Head of caudate nucleus (tissue), 42 donors: ENCODE measurements at places on chromosomes 1 and 21.

- DNase-seq = peak; percentile 44
Measured at GRCh38 chr1:6614019-6614928, 743 bp downstream of the PHF13 start.

DNA sequence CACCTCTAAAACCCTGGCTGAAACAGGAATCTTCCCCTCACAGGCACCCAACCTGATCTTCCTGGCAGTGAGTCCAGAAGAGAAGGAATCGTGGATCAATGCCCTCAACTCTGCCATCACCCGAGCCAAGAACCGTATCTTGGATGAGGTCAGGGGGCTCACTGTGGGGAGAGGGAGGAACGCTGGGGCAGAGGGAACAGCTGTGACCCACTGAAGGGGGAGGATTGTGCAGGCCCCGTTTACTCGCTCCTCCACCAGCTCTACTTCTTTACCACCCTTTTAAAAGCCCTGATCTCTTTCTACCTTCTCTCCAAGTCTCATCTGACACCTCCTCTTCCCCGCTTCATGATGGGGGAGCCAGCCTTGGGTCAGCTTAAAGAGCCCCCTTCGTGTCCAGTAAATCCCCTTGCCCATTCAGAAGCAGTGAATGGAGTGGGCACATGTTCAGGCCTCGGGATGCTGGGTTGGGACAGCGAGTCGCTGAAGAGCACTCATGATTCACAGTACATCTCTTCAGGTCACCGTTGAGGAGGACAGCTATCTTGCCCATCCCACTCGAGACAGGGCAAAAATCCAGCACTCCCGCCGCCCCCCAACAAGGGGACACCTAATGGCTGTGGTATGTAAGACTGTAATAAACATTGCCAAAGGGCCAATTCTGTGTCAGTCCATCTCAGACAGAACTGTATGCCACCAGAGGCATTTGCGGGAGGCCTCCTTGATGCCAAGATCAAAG is 7.3 kb downstream of the PLEKHO1 start:
- no peak for DNase-seq

GRCh38 chr1:204232526-204232925 is 18.7 kb upstream of the GOLT1A start:
- DNase-seq = no peak

DNA sequence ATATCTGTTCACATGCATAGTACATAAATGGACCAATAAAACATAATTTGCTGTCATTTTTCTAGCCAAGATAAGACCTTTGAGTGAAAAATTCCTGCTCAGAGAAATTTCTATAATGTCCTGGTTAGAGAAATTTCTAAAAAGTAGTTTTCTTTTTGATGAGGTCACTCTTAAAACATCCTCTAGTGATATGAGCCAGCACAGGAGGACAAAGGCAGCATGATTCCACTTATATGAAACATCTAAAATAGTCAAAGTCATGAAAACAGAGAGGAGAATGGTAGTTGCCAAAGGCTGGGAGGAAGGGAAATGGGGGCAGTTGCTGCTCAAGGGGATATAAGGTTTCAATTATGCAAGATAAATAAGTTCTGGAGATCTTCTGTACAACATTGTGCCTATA is 239.4 kb downstream of the BACH1 start:
- no peak for DNase-seq

GRCh38 chr1:222927031-222927430 is 112.2 kb downstream of the DISP1 start:
- no peak for DNase-seq

- DNase-seq = no peak
Measured at GRCh38 chr1:84653130-84653677, 37.1 kb downstream of the SSX2IP start.

- no peak for DNase-seq
Measured at GRCh38 chr1:89023026-89023425, 360 bp upstream of the GBP3 start.

DNA sequence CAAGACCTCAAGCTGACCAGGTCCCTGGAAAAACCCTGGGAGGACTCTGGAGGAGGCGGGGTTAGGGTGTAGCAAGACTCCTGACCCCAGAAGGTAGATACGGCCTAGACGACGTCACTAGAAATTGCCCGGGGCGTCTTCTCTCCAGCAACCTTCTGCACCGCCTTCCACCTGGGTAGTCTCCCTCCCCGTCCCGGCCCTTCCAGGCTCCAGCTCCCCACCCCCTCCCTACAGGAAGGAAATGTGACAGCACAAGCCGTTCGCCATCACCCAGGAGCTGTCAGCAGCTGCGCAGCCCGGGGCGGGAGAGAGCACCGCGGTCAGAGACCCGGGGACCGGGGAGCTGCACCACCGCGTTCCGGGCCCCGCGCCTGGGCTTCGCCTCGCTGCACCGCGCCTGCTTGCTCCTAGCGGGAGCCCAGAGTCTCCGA is 20.0 kb downstream of the SERTAD4 start:
- no peak for DNase-seq

DNA sequence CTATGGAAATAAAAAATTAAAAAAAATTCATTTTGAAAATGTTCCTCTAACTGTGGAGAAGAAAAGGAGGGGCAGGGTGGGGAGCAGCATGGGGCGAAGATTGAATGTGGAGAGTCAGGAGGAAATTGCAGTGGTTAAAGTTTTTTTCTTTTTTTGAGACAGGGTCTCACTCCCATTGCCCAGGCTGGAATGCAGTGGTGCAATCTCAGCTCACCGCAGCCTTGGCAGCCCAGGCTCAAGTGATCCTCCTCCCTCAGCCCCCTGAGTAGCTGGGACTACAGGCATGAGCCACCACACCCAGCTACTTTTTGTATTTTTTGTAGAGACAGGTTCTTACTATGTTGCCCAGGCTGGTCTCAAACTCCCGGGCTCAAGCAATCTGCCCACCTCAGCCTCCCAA is 67.6 kb downstream of the ADSS2 start:
- no peak for DNase-seq

- no peak for DNase-seq
Measured at GRCh38 chr1:154193821-154194220, 1.9 kb upstream of the TPM3 start.

GRCh38 chr1:27590917-27591508 is 12.9 kb downstream of the AHDC1 start:
- DNase-seq = no peak

- DNase-seq = no peak
Measured at GRCh38 chr1:171313319-171313834, 606 bp upstream of the FMO4 start.

DNA sequence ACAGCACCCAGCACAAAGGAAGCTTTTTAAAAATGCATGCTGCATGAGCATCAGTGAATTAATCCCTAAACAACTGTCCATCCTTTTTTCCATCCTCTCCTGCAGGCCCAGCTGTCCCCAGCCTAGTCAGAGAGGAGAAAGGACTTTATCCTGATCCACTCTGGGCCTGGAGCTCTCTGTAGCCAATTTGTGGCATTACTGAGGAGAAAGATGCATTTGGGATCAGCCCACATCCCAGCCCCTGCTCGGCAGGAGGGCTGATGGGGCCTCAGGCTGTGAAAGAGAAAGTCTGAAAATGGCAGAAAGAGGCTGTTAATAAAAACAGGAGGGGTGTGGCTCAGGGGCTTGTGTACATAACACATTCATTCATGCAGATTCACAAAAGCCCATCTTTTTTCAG is 37.5 kb upstream of the ATP2B4 start:
- no peak for DNase-seq

DNA sequence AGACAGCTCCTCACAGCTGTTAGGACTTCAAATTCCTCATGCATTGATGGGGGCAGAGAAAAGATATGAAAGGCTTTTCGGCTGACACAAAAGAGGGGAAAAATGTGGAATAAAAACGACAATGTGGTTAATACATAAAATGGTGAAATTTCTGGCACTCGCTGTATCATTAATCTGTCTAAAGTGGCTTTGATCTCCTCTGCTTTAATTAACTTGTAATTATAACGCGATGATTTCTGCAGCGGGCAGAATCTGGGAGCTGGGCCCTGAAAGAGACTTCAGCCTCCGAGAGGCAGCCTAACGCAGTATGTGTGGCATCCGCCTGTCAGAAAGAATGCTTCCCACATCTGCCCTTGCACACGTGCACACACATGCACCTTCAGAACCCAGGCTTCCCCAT is 144.1 kb upstream of the IGSF21 start:
- no peak for DNase-seq
